ENCODE measurements at places on chromosomes 13 and 19.

DNA sequence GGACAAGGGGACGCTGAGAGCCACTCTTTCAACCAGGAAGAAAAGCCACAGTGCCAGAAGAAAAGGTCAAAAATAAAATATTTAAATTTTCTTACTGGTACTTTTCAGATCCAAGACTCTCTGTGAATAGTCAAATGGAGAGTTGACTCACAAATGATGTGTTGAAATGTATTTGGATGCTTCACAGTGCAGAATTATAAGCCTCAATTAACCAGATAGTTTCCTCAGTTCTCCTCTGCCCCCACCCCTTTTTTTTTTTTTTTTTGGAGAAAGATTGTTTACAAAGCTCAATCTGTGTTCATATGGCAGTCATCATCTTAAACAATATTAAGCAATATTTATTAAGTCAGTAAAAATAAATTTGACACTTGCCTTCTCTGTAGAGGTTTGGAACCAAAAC is 470.8 kb downstream of the FGF9 start:
- DNase-seq: no peak

DNA sequence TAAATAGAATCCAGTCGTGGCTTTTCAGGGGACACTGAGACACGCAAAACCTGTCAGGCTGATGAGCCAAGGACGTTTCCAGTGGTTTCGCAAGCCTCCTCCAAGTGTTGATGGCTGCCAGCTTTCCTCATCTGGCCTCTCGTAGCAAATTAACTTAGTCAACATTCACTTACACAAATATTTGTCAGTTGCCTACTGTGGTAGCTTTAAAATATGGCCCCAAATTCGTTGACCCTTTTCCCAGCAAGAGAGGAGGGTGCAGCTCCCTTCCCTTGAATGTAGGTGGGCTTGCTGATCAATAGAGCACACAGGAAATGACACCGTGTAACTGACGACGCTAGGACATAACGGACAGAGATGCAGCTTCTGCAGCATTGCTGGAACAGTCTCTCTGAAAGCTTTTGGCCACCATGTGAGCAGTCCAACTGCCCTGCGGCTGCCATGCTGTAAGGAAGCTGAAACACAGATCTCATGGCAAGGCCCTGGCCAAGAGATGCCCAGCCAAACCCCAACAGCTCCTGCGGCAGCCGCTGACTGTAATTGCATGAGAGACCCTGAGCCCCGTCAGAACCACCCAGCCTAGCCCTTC is 5.5 kb upstream of the RANBP3 start:
- no peak for DNase-seq

- no peak for DNase-seq
Observed at GRCh38 chr13:42214446-42214845, 57.5 kb upstream of the AKAP11 start.

- no peak for DNase-seq
Observed at GRCh38 chr19:48685583-48685982, 10.2 kb upstream of the FUT2 start.

- DNase-seq: no peak
Observed at GRCh38 chr13:111203736-111204389, 88.8 kb downstream of the ARHGEF7 start.

DNA sequence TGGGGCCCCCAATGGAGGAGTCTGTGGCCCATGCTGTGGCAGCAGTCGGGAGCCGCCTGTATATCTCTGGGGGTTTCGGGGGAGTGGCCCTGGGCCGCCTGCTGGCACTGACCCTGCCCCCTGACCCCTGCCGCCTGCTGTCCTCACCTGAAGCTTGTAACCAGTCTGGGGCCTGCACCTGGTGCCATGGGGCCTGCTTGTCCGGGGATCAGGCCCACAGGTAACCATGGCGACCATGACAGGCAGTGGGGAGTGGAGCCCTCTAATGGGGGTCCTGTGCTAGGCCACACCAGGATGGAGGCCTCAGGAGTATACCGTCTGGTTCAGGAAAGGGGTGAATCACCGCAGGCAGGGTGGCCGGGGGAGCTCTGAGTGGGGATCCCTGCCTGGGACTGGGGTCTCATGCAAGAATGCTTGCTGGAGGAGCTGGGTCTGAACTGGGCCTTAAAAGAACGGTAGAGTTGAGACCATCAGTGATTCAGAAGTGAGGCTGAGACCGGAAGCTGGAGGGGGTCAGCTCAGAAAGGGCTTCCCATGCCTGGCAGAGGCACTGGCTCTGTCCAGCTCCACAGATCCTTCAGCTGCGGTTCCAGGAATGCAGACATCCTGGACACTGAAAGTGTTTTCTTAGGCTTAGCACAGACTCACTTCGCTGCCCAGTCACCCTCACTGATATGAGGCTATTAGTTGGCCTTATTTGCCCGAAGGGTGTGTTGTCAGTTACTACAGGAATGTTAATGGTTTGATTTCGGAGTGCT is 29.1 kb downstream of the CNFN start:
- no peak for DNase-seq

GRCh38 chr13:88552966-88553365 is 881.8 kb downstream of the SLITRK5 start:
- DNase-seq: no peak

GRCh38 chr13:85993567-85993966 is 194.3 kb upstream of the SLITRK6 start:
- no peak for DNase-seq

GRCh38 chr19:592101-592500 is 2.4 kb downstream of the HCN2 start:
- no peak for DNase-seq

- DNase-seq: no peak
Observed at GRCh38 chr13:39044536-39044935, 6.3 kb downstream of the NHLRC3 start.

DNA sequence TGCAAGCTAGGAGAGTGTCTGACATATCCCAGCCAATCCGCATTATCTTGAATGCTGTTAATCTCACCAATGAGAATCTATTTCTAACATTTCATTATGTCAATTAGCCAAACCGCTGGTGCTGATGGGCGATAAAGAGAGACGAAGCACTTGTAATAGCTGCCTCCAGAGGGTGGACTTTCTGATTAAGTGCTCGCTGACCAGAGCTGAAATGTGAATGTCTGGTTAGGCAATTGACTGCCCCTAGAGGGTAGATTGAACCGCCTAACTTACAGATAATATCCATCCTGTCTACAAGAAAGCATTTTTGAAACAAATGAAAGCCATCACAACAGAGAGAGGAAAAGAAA is 552 bp upstream of the GRWD1 start:
- DNase-seq: peak; percentile 68
